Astrocyte (in vitro differentiated cells and primary cell): ENCODE measurements at places on chromosomes 12 and 14.

GRCh38 chr12:15863984-15864383 lies 18.2 kb upstream of the STRAP start:
- no peak for DNase-seq

- DNase-seq, result no peak
These were observed 784.0 kb downstream of the TMTC2 start for GRCh38 chr12:83470749-83471148.

DNA sequence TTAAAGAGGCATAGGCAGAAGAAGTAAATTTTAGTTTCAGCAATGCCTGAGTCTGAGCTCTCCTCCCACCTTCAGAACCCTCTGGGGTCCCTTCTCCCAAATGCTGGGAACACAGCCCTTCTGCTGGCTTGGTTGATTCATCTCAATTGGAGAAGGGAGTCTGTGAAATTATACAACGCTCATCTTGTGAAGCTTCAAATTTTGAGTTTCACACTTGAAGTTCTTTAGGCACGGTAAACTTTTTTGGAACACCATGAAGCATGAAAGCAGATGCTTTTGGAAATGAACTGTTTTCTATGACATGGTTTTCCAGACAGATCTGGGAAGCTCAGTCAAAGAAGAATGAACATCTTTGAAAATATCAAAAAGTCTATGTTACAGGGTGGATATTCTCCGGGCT lies 69.9 kb downstream of the TBK1 start:
- no peak for DNase-seq

DNA sequence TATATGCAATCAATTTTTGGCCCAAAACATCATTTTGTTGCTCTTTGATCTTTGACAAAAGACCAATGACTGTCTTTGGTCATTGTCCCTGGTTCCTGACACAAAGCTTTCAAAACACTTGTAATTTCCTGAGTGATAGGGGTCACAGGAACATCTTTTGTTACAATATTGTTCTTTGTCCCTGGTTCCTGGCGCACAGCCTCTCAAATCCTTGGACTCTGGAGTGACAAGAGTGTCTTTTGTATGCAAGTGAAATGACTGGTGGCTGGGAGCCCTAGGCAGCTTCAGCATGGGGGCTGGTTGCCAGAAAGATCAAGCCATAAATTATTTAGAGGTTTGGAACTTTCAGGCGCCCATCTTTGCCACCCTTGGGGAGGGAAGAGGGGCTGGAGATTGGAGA lies 53.9 kb downstream of the DNAH10 start:
- no peak for DNase-seq

DNA sequence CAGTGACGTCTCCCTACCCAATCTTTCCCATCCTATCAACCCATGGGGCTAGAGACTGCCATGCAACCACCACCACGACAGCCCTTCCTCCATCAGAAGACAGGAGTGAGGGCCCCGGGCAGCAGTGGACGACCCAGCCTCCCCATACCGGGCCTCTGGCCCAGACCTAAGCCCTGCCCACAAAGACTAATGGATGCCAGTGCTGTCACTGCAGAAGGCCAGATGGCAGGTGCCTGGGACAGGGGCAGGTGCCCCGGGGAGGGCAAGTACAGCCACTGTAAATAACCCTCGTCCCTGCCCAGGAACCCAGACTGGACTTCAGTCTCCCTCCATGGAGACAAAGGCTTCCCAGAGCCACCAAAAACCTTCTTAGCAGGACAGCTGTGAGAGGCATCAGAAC lies 20.3 kb upstream of the HSPB8 start:
- no peak for DNase-seq

DNA sequence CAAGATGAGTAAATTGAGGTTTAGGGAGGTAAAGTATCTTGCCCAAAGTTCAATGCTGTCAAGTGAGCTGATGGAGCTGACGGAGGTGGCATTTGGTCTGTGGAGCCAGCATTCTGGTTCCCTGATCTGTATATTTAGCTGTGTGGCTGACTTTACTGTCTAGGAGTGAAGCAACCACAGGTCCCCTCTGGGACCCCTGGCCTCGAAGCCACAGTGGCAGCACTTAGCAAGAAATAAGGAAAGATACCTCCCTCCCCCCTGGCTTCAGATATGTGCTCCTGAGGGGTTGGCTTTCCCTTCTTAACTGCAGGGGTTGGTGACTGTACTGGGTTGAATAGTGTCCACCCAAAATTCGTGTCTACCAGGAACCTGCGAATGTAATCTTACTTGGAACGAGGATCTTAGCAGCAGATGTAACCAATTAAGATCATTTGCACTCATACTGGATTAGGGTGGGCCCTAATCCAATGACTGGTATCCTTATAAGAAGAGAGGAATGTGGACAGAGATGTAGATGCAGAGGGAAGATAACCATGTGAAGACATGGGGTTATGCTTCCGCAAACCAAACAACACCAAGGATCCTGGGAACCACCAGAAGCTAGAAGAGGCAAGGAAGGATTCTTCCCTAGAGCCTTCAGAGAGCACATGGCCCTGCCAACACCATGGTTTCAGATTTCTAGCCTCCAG lies 2.0 kb upstream of the ACVR1B start:
- no peak for DNase-seq

DNA sequence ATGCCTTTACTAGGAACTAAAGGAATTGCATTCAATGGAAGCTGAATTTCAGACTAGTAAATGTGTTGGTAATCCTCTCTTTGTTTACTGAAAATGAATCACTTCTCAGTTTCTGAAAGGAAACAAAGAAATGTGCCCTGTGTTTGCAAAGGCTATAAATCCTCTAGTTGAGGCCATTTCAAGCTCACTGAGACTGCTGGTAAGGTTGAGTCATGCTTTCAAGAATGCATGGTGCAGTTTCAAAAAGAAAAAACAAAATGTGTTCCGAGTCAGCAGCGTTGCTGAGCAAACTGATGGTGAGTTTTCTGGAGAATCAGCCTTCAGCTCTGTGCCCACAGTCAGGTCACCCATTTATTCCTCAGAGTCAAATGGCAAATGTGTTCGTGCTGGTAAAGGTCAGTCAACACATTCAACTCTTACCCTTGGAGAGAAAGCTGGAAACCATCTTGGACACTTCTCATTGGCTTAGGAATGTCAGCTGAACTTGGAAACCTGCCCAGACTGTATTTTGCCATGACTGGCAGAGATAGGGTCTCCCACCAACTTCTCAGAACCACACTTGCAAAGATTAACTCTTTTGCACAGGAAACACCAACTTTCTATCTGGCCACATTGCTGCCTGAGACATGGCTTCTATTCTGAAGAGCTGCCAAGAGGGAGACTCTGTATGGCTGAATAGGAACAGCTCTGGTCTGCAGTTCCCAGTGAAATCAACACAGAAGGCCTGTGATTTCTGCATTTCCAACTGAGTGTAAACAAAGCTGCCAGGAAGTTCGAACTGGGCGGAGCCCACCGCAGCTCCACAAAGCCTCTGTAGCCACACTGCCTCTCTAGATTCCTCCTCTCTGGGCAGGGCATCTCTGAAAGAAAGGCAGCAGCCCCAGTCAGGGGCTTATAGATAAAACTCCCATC lies 484.4 kb downstream of the ATP23 start:
- peak; percentile 95 for DNase-seq

- peak; percentile 34 for DNase-seq
These were observed 507 bp downstream of the SPTSSA start for GRCh38 chr14:34461334-34462131.

- DNase-seq, result peak; percentile 98
These were observed 44.3 kb downstream of the KRT80 start for GRCh38 chr12:52147367-52147963.

GRCh38 chr14:29724991-29725390 lies 202.7 kb downstream of the PRKD1 start:
- peak; percentile 33 for DNase-seq

DNA sequence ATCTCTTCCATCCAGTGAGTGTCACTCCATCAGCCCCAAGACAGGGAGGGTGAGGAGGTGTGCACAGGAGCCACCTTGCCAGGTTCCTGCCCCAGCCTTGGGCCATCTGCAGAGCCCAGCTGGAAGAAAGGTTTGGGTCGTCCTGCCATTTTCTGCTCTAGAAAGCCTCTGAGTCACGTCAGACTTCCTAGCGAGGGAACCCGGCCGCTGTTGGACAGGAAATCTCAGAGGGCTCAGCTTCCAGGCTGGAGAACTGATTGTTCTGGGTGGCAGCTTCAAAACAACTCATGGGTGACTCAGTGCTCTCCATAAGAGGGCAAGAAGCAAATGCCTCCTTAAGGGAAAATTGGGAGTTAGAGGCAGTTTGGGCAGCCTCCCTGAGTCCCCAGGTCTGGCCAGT lies 16.6 kb downstream of the HIP1R start:
- DNase-seq, result peak; percentile 78

GRCh38 chr12:92877904-92878303 lies 51.2 kb downstream of the EEA1 start:
- DNase-seq, result no peak

DNA sequence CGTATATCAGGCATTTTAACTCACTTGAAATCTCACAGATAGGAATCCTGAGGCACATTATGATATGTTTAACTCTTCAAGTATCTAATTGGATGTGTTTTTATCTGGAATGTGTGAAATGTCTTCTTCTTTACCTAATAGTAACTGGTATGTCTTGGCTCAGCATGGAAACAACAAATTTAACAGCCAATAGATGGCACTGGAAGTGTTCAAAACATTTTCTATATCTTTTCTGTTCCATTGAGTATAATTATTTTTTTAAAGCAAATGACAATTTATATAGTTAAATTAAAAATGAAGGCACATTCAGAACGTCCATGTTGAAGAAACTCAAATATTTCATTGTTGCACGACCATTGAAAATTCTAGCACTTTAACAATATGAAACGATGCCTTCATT lies 164.6 kb upstream of the SLC16A7 start:
- DNase-seq, result no peak

DNA sequence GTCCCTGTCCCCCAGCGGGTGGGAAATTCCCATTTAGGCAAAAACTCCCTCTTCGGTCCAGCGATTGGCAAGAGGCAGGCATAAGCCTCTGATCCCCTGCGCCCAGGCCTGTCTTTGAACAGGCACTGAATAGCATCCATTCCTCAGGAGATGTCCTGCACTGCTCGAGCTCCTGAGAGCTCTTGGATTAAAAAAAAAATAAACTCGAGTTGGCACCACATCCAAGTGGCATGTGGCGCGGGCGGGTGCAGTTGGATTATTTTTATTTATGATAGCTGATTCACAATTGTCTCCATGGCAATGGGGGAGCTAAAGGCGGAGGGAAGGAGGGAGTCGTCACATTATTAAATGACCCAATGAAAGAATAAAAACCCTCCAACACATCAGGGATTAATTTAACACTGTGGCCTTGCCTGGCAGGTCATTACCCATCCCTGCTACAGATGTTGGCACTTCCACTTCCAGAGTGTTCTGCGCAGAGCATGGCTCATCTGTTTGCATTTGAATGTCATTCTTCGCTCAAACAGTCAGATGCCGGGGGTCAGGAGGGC lies 207.2 kb downstream of the AACS start:
- DNase-seq, result no peak

- no peak for DNase-seq
These were observed 739.7 kb downstream of the SLC6A15 start for GRCh38 chr12:84172823-84173424.

GRCh38 chr12:68137335-68137830 lies 22.2 kb downstream of the IFNG start:
- no peak for DNase-seq

DNA sequence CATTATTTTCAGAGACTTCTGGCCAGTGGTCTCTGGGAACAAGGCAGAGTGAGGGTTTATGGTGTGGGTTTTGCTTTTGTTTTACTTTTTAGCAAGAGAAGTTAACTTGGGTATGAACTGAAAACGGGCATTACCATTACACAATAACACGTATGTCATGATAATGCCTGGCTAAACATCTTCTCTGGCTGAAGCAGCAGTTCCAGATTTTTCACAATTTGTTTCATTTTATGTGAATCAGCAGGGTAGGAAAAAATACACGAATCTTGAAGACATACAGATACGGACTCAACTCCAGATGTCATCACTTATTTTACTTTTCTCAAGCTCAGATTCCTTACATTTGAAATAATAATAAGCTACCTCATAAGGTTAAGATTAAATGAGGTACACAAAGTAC lies 2.5 kb upstream of the PCNX4 start:
- DNase-seq, result no peak

DNA sequence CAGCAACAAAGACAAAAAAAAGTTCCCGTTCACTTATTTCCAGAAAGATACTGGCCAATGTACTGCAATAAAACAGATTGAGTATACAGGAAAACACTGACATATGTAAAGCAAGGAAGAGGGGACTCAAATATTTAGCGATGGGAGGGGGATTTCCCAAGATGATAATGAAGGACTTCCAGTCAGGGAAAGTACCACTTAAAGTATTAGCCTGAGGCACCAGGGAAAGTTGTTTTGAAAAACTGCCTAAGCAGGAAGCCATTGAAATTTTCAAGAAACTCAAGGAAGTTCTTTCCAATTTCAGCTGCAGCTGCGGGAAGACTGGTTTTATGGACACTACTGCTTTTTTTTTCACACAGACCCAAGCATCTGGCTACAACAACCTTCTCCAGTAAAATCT lies 1007.4 kb upstream of the NOVA1 start:
- DNase-seq, result no peak

DNA sequence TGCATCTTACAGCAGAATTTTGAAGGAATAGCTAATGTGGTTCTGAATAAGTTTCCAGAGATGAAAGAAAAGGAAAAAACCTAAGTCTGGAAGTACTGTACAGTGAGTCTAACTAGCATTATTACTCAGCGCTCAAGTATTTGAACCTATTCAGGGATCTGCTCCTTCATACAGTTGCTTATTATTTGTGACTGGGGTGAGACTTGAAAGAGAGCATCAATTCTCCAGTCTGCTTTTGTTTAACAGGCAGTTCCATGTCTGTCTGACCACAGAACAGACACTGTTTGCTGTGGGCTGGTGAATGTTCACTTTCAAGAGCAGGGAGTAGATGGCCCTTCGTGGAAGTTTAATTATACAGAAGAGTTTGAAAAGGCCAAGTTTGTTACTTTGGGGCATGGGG lies 9.3 kb downstream of the ETV6 start:
- DNase-seq, result peak; percentile 93

DNA sequence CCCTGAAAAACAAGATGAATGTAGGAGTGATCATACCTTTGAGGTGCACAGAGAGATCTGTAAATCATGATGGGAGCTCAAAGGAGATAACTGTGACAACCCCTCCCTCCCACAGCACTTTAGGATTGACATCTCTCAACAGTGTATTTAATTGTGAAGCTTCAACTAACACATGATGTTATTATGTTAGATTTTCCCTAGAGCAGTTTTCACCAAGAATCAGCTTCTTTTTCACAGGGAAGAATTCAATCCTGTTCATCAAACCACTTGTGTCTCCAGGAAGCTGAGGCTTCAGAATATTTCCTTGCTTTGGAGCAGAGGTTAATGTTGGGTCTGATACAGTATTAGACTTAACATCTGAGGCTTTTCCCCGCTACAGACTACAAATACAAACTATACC lies 11.8 kb downstream of the RPS6KA5 start:
- no peak for DNase-seq

- peak; percentile 50 for DNase-seq
These were observed 962 bp downstream of the LEMD3 start for GRCh38 chr12:65170209-65170881.
